Upper lobe of right lung (tissue), 1 donor: ENCODE measurements at places on chromosomes 6 and 20. TPM values are rescaled to one million over a fixed set of nuclear protein-coding genes. Genes with fewer than 3 reads are reported as not detected.

Gene SPO11
- not detected for total RNA-seq

Gene CALHM5
- 1.9 TPM for total RNA-seq

DNA sequence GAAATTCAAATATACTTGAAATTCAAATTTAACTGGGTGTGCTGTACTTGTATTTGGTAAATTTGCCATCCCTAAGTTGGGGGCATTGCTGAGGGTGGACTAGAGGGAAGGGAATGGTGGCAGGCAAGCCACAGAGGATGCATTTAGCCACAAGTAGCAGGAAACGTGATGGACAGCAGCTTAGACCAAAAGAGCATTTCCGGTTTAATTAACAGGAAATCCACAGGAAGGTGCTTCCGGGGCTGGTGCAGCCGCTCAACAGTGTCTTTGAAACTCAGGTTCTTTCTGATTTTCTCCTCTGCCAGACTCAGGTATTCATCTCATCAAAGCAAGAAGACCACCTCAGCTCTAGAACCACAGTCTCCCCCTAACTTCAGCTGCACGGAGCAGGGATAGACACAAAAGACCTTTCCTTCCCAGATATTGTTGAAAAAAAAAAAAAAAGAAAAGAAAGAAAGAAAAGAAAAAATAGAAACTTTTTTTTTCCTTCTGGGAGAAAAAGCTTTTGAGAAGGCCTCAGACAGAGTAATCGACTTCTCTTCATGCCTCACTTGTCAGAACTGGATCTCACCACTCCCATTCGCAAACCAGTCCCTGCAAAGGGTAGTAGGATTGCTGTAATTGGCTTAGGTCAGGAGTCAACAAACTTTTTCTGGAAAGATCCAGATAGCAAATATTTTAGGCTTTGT, 8.0 kb upstream of the BCAS1 start:
- H3K36me3 ChIP-seq = no peaks in the 10 kb centered on the region
- no peaks in the 10 kb centered on the region for H3K27me3 ChIP-seq
- H3K4me1 ChIP-seq = peaks cover 7% of the 10 kb centered on the region
- no peak overlapping the region for H3K4me3 ChIP-seq
- no peak overlapping the region for H3K27ac ChIP-seq

DNA sequence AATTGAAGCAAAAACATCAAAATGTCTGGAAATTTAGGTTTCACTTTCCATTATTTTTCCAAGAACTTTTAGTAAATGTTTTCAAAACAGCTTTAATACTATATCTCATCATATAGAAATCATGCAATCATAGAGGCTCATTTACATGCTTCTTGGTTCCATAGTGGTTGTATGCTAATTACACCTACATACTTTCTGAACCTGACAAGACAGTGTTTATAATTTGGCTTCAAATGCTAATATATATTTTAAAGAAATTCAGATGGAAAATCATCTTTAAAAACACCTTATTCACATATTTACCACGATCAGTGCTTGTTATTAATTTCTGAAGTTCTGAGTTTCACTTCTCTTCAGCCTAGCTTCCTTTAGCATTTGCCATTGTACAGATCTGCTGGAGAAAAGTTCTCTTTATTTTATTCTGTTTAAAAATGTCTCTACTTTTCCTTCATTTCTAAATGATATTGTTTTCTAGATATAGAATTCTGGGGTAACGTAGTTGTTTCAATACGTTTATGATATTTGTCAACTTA, 89.9 kb downstream of the PLCB1 start:
- no peak overlapping the region for H3K27ac ChIP-seq

GRCh38 chr6:131744432-131745287, 33.8 kb upstream of the CTAGE9 start:
- H3K27ac ChIP-seq = no peak overlapping the region
- no peak overlapping the region for H3K4me3 ChIP-seq
- H3K36me3 ChIP-seq = no peaks in the 10 kb centered on the region

Gene GSTA1
- total RNA-seq = 1.9 TPM

- H3K27ac ChIP-seq = no peak overlapping the region
- DNase-seq = no peak
- no peak overlapping the region for H3K4me3 ChIP-seq
- H3K27me3 ChIP-seq = no peaks in the 10 kb centered on the region
These were observed 54.3 kb downstream of the PPP1R14C start for GRCh38 chr6:150196942-150197745.

DNA sequence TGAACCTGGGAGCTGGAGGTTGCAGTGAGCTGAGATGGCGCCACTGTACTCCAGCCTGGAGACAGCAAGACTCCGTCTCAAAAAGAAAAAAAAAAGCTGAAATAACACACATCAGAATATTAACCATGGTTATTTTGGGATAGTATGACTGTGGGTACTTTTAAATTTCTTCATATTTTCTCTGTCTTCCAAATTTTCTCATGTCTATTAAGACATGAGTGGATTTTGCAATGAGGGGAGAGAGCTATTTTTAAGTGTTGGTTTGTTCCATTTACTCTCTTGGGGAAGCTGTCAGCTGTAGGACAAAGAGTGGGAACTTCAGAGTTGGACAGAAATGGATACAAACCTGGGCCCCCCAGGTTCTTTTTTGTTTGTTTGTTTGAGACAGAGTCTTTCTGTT, 10.3 kb downstream of the ADISSP start:
- H3K4me3 ChIP-seq = no peak overlapping the region
- no peak for DNase-seq
- H3K27me3 ChIP-seq = no peaks in the 10 kb centered on the region
- H3K27ac ChIP-seq = no peak overlapping the region
- H3K4me1 ChIP-seq = peaks cover 12% of the 10 kb centered on the region
- peaks cover 8% of the 10 kb centered on the region for H3K36me3 ChIP-seq

- H3K4me1 ChIP-seq = peaks cover 30% of the 10 kb centered on the region
- peak overlapping the region; percentile 67 for H3K4me3 ChIP-seq
These were observed 432 bp downstream of the HSPA1L start for GRCh38 chr6:31814677-31815024.

DNA sequence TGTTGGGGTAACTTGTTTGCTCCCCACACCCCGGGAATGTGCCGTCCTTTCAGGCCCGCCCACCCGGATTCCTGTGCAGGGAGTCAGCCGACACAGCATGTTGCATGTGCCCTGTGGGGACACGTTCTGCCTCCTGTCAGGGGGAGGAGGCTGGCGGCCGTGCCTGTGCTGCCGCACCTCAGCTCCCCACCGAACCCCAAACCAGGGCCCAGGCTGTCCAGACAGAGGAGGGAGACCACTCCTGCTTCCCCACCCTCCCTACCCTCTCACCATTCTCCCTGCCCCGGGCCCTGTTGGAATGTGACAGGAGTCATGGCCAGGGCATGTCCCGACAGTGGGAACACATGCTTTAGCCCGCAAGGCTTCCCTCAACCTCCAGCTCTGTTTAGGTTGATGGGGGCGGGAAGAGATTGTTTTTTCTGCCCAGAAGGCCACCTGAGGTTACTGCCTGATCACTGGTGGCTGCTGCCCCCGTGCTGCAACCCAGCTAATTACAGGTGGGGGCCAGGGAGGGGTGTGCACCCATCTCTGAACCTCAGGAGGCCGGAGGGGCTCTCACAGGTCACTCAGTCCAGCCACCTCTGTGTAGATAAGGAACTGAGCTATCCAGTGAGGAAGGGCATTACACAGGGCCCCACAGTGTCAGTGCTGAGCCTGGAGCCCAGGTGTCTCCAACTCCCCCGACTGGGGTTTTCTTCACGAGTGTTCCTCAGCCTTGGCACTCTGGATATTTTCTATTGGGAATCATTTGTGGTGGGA, 13.6 kb downstream of the LRRC73 start:
- no peak overlapping the region for H3K27ac ChIP-seq
- H3K36me3 ChIP-seq = peaks cover 40% of the 10 kb centered on the region
- H3K4me3 ChIP-seq = no peak overlapping the region
- no peak for DNase-seq

Gene HLA-DPB1
- total RNA-seq = 385 TPM

DNA sequence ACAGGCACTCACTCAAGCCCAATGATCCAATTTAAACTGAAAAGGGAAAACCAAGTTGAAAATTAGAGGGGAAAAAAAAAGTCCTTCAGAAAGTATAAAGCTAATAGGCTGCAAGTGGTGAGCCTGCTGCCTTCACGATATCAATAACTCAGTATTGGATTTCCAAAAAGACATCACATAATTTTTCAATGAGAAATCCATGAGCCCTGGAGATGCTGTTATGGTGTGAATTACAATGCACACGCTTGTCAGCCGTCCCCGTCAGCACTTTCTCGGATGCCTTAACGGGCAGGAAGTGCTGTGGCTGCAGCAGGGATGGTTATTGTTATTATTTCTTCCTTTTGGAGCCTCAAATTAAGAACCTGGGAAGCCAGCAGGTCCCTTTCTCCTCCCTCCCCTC, 138.5 kb downstream of the DHX35 start:
- no peaks in the 10 kb centered on the region for H3K4me1 ChIP-seq
- H3K36me3 ChIP-seq = no peaks in the 10 kb centered on the region
- H3K27me3 ChIP-seq = no peaks in the 10 kb centered on the region
- DNase-seq = no peak
- H3K4me3 ChIP-seq = no peak overlapping the region
- no peak overlapping the region for H3K27ac ChIP-seq

GRCh38 chr6:163291622-163292021, 122.9 kb upstream of the QKI start:
- H3K27ac ChIP-seq = no peak overlapping the region
- DNase-seq = no peak
- H3K36me3 ChIP-seq = no peaks in the 10 kb centered on the region
- H3K27me3 ChIP-seq = no peaks in the 10 kb centered on the region

DNA sequence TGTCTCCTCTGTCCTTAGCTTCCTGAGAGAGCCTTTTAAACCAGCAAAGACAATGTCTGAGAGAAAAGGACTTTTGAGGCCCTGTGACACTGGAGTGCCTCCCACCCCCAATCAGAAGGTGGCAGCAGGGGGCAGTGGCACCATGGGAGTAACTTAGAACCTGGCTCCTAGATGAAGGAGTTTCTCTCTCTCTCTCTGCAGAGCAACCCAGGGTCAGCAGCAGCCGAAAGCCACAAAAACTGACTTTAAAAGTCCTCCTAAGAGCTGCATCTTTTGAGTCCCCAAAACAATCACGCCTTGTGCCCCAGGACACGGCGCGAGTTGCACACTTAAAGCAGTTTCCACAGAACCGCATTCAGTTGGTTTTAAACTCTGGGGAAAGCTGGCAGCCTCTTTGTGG, 5.3 kb upstream of the TCP11 start:
- no peaks in the 10 kb centered on the region for H3K36me3 ChIP-seq
- no peak overlapping the region for H3K27ac ChIP-seq
- peak; percentile 72 for DNase-seq
- no peak overlapping the region for H3K4me3 ChIP-seq
- no peaks in the 10 kb centered on the region for H3K27me3 ChIP-seq
- H3K4me1 ChIP-seq = no peaks in the 10 kb centered on the region

Gene RAB44
- 0.96 TPM for total RNA-seq

Gene TMC2
- total RNA-seq = 0.43 TPM

Gene PHF3
- 61.1 TPM for total RNA-seq

Gene RXRB
- 46.6 TPM for total RNA-seq

Gene TNFRSF6B
- 14.4 TPM for total RNA-seq

DNA sequence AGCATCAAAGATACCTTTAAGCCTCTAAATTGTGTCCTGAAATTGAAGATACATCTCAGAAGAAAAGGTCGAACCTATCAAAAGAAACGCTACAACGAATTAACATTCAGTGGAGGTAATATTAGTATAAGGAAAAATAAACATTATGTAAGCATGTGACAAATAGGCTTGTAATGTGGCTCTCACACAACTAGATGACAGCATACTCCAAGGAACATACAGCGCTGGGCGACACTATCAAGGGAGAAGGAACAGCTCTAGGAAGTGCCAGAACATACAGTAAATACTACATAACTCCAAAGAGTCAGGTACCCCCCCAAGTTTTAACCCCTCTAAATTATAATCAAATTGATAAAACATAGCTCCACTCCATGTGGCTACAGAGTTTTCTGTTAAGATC, 103.5 kb downstream of the LAMP5 start:
- no peak for DNase-seq
- H3K4me1 ChIP-seq = no peaks in the 10 kb centered on the region
- no peak overlapping the region for H3K27ac ChIP-seq

- no peak for DNase-seq
- no peak overlapping the region for H3K4me3 ChIP-seq
- H3K27me3 ChIP-seq = no peaks in the 10 kb centered on the region
- no peak overlapping the region for H3K27ac ChIP-seq
- H3K36me3 ChIP-seq = no peaks in the 10 kb centered on the region
These were observed 29.2 kb downstream of the C6orf58 start for GRCh38 chr6:127606131-127606562.

- no peak for DNase-seq
- no peaks in the 10 kb centered on the region for H3K27me3 ChIP-seq
These were observed 71.5 kb upstream of the TGM3 start for GRCh38 chr20:2224368-2224639.

Gene HLA-G
- 1.6 TPM for total RNA-seq

DNA sequence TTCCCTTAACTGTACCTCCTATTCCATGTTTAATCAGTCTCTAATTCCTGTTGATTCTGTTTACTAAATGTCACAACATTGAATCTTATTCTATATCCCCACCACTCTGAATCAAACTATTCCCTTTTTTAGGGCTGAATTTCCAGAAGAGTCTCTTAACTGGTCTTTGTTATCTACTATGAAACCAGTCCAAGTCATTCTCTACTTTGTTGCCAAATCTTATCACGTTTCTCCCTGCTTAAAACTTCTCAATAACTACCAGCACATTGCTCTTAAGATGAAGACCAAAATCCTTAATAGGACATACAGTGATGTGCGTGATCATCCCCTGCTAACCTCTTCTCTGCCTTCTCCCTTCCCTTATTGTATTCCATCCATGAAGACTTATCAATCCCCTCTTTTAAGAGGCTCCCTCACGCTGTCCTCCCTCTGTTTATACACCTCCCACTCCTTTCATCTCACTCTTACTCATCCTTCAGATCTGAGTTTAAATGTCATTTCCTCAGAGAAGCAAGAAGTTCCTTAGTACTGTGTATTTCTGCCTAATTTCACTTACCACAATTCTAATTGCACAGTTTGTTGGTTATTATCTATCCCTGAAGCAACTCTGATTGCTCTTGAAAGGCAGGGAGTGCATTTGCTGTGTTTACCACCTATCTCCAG, 143.0 kb upstream of the AHI1 start:
- no peak for DNase-seq
- no peaks in the 10 kb centered on the region for H3K4me1 ChIP-seq
- H3K4me3 ChIP-seq = no peak overlapping the region
- H3K27ac ChIP-seq = no peak overlapping the region
- no peaks in the 10 kb centered on the region for H3K36me3 ChIP-seq
- H3K27me3 ChIP-seq = no peaks in the 10 kb centered on the region

DNA sequence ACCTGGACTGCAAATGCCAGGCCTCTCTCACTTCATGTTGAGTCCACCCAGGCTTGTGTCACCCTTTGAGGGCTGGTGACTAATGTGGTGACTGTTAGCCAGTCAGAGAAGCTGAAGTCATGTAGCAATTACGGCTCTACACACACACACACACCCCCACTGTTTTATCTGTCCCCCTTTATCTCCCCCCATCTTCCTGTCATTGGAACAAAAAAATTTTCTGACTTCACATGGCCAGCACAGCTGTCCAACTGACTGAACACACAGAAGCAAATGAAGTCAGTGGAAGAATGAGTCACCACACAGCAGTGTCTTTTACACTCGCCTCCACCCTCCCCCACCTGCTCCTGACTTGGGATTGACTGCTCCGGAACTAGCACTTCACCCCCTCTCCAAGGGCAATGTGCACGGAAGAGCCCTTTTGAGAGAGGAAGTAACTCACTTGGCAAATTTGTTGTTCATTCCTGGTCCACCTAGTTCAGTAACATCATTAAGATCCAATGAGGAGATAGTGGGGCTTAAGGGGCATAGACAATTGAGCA, 198.0 kb downstream of the RNF144B start:
- DNase-seq = no peak
- no peak overlapping the region for H3K4me3 ChIP-seq
- no peaks in the 10 kb centered on the region for H3K27me3 ChIP-seq
- H3K4me1 ChIP-seq = peaks cover 5% of the 10 kb centered on the region
- H3K27ac ChIP-seq = no peak overlapping the region
- no peaks in the 10 kb centered on the region for H3K36me3 ChIP-seq
